ENCODE measurements at places on chromosomes 1 and 21.

DNA sequence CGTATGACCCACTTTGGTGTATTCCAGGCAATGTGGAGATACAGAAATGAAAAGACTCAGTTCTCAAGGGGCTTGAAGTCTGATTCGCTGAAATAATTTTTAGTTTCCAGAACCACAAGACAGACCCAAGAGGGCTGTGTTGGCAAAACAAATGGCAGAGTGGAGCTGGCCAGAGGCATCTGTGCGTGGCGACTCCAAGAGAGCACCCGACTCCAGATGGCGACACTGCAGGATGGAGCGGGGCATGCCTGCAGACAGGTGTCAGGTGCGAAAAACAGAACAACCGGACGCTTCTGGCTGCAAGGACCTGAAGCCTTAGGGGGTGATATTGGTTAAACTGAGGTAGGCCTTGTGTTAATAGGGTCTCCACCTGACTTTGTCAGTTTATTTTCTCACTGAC, 31.7 kb upstream of the COQ8A start:
- no peak for DNase-seq

DNA sequence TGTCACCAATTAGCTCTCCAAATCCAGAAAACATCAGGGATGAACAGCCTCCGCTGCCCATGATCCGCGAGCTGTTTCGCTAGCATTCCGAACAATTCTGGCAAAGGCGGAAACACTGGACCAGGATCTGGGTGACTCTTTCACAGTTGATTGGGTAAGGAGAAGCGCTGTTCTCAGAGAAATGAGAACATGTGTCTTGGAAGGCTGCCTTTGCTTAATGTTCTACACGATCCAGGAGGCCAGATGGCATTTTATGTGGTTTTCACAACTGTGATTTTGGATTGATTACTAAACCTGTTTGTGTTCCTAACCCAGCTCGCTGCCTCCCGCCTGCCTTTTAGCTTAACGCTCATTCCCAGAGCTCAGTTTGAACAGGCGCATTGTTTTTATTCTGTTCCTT, 144.0 kb downstream of the KIF26B start:
- DNase-seq: no peak

DNA sequence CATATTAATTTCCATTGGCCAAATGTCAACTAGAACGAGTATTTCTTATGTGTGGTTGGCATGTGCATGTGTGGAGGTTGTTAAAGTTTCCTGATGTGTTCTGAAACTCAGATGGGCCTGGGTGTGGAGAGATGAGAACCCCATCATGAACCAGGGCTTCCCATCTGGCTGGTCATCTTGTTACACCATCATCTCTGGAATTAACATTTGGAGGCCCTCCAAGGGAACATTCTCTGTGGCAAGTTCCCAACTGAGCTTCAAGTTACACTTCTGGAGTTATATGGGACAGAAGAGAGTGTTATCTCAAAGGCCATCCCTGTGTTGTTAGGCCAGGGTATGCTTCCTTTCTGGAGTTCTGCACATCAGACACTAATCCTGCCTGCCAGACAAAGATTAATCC, 183.6 kb downstream of the TTLL7 start:
- DNase-seq: peak; percentile 17

DNA sequence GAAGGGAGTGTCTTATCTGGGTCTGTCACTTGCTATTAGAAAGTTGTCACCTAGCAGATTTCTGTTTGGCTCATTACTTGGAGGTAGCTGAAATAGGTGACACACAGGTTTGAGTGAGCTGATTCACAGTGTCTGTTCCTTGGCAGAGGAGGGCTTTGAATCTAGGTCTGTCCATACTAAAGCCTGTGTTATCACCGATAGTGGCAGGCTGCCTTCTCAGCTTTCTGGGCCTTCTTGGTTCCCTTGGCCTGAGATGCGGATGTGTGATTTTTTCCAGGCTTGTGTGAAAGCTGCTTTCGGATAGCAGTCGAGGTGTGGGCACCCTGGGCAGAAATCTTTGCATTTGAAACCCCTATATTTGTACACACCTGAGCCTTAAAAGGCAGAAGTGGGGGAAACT, 73.9 kb downstream of the ACTL8 start:
- DNase-seq: no peak

DNA sequence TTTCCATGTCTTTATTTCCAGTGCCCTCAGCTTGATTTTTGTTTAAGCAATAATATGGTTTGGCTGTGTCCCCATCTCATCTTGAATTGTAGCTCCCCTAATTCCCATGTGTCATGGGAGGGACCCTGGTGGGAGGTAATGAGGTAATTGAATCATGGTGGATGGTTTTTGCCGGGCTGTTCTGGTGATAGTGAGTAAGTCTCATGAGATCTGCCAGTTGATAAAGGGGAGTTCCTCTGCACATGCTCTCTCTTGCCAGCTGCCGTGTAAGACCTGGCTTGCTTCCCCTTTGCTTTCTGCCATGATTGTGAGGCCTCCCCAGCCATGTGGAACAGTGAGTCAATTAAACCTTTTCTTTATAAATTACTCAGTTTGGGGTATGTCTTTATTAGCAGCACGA, 559.6 kb upstream of the ADAMTS5 start:
- DNase-seq: no peak

GRCh38 chr1:59243550-59243949, 53.3 kb upstream of the FGGY start:
- DNase-seq: no peak

DNA sequence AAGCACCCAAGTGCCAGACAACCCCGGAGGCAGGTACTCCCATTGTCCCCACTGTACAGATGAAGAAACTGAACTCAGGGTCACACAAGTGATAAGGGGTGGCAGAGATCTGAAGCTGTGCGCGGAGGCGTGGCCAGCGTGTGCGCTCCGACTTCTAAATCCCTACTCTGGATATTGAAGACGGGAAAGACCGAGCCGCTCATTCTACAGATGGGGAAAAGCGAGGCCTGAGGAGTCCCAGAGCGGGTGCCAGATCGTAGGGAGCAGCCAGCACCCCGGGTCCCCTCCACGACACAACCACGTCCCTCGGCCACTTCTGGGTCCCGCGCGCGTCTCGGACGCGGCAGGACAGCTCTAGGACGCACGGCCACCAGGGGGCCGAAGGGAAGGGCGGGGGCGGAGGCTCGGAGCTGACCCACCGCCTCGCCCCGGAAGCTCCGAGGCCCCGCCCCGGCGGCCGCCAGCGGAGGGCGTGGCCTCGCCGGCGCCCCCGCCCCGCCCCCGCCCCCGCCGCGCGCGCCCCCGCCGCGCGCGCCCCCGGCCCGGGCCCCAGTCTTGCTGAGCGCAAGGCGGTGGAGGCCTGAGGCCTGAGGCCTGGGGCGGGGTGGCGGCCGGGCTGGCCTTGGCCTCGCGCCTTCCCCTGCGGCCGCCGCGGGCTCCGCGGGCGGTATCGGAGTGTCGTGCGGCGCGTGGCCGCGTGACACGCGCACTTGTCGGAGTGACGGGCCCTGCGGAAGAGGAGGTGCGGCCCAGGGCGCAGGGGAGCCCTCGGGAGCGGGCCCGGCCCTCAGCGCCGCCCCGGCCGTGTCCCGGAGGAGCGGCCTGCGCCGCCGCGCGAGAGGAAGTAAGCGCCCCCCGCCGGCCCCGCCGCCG, at the start of gene H6PD:
Gene H6PD (plus strand): TSS at position 552 of the 873 bp plus-strand sequence. CDS start 10,161 bp downstream, outside the sequence.
- peak; percentile 86 for DNase-seq

DNA sequence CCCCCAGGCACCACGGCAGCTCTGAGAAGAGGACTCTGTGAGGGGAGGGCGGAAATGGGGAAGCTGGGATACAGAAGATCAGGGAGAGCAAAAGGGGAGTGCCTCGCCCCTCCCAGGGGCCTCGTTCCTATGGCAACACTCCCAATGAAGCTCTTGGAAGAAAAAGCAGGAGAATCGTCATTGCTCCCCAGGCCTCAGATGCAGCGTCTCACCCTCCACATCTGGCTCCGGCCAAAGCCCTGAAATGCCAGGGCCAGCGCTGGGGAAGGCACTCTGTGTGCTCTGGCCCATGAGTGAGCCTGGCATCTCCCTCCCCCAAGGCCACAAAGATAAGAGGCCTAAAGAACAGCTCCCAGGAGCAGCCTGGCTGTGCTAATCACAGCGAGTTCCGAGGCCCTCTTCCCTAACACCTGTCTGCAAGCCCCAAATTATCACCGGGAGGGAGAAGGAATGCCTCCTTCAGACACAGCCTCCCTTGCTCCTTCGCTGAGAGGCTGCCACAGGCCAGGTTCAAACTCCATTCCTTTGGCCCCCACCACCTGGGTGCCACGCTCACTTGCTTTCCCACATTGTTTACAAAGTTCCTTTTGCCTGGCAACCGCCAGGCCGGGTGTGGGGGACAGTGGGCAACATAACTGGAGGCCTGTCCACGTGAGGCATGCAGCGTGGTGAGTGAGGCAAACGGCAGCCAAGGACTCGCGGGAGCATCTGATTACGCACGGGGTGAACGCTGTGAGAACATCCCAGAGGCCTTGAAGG, 27.8 kb downstream of the ECE1 start:
- peak; percentile 94 for DNase-seq

GRCh38 chr1:112701227-112702066, 5.5 kb downstream of the RHOC start:
- no peak for DNase-seq

DNA sequence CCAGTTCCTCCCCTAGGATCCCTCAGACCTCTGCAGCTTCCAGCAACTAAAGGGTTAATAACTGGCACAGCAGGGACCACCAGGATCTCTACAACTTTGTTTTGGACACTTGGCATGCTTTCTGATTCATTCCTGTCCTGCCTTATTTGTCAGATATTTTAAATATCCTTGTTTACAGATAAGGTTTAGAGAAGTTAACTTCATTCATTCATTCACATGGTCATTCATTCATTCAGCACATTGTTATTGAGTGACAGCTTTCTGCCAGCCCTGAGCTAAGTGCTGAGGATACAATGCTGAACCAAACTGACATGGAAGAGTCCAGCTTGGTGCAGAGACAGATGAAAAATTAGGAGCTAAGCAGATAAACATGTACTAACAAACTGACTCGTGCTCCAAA, 8.8 kb upstream of the PHC2 start:
- no peak for DNase-seq

DNA sequence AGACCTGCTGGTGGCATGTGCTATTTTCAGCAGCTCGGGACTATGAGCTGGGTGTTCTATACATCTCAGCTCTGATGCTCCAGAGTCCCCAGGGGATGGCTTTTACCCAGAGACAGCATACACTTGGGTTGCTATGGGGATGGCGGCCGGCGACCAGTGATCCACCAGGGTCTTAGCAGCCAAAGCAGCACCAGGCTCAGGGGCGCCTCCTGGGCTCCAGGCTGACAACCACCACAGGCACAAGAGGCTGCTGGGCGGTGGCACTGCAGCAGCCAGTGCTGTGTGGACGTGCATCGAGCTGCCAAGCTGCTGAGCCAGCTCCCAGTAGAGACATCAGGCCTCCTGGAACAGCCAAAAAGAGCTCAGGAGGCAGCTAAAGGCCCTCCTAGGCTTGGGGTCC, 37.6 kb upstream of the CLSTN1 start:
- no peak for DNase-seq

DNA sequence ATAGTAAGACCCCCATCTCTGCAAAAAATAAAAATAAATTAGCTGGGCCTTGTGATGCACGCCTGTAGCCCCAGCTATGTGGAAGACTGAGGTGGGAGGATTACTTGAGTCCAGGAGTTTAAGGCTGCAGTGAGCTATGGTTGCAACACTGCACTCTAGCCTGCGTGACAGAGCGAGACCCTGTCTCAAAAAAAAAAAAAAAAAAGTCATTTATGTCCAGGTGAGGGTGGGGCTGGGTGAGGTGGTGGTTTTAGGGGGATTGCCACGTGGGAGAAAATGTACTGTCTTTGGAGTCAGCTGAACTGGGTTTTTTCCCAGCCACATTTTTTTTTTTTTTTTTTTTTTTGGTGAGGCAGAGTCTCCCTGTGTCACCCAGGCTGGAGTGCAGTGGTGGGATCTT, 6.7 kb downstream of the PIK3CD start:
- DNase-seq: no peak

DNA sequence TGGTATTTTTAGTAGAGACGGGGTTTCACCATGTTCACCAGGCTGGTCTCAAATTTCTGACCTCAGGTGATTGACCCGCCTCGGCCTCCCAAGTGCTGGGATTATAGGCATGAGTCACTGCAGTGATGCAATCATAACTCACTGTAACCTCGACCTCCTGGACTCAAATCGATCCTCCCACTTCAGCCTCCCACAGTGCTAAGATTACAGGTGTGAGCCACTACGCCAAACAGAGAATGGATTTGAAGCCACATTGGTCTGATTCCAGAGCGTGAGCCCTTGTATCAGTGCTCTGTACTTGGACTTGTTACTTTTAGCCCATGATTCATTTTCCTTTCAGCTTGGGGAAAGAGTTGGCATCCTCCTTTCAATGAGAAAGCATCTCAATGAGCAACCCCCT, 14.9 kb upstream of the ZNF683 start:
- no peak for DNase-seq

Measured in testis (tissue), 5 donors.